ENCODE measurements at places on chromosomes 1 and 21.

- no peak for DNase-seq
Observed at GRCh38 chr1:17225140-17225539, 20.2 kb downstream of the PADI1 start.

DNA sequence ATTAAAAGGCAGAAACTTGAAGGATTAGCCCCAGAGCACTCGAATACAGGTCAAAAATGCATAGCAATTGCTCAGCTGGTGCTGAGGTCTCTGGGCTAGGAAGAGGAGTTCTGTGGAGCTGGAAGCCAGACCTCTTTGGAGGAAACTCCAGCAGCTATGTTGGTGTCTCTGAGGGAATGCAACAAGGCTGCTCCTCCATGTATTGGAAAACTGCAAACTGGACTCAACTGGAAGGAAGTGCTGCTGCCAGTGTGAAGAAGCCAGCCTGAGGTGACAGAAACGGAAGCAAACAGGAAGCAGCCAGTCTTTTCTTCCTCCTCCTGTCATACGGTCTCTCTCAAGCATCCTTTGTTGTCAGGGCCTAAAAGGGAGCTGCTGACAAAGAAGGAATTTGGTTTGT is 233.4 kb upstream of the FGGY start:
- no peak for DNase-seq

GRCh38 chr1:46637444-46638083 is 21.0 kb upstream of the MOB3C start:
- no peak for DNase-seq

DNA sequence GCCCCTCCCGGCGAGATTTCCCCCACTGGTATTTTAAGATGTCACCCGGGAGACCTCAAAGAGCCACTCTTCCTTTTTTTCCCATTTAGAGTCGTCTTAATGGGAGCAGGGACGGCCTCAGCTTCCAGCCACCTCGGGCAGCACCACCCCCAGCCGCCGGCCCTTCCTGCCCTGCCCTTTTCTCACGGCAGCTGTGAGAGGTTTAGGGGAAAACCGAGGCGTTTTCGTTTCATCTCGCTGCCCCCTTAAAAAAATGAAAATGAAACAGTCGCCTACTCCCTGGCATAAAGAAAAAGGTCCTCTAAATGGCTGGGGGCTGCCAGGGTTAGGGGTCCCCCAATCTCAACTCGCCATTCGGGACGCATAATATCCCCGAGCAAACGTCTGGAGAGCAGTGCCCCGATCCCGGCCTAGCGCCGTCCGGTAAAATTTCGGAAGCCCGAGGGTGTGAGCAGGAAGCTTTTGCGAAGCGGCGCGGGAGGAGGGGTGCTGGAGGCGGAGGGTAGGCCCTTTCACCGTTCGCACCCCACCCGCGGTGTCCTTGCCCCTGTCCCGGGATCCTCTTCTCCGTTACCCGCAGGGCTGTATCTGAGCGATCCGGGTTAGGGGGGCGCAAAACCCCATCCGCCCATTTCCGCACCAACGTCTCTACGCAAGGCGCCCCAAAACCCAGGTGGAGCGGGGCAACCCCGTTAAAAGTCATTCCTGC is 1.2 kb downstream of the RUNX3 start:
- DNase-seq = peak; percentile 30

DNA sequence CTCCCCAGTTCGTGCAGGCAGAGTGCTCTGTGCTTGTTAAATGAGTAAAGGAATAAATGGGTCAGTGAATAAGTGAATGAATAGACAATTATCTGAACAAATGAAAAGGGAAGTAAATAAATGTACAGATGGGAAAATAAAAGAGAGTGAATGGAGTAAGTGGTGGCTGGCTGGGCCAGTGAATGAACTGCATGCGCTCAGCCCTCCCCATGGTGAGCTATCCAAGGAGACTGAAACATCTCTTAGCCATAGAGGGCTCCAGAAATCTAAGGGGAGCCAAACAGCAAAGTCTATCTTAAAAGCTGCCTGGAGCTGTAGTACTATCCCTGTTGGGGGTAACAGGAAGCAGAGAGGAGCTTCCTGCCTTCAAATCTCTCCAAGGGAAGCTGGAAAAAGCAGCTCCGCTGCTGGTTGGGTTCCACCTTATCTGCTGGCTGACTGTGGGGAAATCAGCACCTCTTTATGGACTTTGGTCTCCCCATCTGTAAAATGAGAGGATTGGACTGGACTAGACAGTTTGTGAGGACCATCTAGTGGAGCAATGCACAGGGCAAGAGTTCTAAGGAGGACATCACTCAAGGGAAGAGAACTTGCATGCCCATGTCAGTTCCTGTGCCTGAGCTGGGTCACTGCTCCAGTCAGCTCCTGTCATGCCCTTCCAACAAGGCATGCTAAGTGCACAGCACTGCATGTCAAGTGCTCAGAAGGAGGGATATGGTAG is 77.9 kb downstream of the TRABD2B start:
- DNase-seq = no peak

GRCh38 chr1:38392861-38393260 is 346.3 kb upstream of the POU3F1 start:
- no peak for DNase-seq

DNA sequence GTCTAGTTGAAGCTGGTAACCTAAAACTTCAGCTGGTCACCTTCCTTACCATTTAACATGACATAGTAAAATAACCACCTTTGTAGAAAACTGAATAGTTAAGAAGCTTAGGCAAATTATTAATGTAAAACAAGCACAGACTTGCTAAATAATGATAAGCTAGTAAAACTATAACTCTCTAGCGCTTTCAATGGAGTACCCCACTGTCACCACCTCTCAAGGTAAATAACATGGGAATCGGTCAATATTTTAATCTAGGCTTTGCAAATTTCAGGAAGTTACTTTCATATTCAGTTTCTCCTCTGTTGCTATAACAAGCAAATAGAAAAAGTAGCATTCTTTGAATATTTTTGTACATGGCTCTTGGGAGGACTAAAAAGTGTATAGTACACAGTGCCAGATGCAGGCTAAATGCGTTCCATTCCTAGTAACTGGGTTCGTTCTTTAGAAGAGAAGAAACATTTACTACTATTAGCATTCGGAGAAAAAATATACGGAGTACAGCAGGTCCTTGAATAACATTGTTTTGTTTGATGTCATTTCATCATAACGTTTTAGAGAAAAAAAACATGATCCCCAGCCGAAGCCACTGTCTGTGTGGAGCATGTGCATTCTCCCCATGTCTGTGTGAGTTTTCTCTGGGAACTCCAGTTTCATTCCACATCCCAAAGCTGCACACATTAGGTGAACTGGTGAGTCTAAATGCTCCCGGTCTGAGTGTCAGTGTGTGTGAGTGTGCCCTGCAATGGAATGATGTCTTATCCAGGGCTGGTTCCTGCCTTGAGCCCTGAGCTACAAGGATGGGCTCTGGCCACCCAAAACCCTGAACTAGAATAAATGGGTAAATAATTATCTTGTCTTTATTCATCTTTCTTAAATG is 52.5 kb downstream of the EPRS1 start:
- DNase-seq = no peak

- peak; percentile 52 for DNase-seq
Observed at GRCh38 chr21:32813265-32813903, 41.8 kb upstream of the PAXBP1 start.

DNA sequence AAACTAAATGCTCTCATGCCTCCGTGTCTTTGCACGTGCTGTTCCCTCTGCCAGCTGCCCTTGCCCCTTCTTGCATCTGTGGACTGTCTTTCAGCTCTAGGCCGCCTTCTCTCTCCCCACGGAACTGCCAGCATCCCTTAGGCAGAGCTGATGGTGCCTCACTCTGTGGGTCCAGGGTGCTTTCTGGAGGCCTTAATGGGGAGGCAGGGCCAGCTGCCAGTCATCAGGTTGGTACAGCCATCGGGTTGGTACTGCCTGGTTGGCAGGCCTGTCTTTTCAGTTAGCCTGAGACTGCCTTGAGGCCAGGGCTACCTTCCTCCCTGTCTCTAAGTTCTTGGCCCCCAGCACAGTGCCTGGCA is 61.4 kb upstream of the TARBP1 start:
- no peak for DNase-seq

GRCh38 chr1:30417701-30418046 is 305.7 kb downstream of the MATN1 start:
- DNase-seq = no peak

DNA sequence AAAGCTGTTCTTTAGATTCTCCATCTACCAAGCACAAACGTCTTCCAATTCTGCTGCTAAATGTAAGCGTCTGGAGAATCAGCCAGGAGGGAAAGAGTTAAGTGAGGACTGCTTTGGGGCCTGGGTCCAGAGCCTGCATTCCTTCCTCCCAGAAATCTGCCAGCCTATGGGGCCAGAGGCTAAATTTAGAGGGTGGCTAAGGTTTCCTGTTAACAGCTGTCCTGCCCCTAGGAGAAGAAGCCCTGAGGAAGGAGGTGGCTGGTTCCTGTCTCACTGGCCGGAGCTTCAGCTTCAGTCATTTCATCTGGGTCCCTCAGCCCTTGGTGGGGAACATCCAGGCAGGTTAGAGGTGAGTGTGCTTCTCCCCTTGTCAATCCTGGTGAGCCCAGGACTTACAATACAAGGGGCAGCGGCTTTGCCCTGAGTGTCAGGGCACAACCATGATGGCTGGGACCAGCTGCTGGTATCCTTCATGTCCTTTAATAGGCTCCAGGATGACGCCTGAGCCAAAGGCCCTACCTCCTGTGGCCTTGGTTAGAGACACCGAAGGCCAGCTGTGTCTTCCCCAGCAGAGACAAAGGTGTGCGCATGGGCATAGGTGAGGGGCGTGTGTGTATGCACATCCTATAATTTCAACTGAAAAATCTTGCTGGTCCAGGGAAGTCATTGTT is at the start of gene STYXL2:
STYXL2 (plus strand) TSS at position 230 of the 671 bp plus-strand sequence. CDS start 775 bp downstream, outside the sequence.
- peak; percentile 93 for DNase-seq

DNA sequence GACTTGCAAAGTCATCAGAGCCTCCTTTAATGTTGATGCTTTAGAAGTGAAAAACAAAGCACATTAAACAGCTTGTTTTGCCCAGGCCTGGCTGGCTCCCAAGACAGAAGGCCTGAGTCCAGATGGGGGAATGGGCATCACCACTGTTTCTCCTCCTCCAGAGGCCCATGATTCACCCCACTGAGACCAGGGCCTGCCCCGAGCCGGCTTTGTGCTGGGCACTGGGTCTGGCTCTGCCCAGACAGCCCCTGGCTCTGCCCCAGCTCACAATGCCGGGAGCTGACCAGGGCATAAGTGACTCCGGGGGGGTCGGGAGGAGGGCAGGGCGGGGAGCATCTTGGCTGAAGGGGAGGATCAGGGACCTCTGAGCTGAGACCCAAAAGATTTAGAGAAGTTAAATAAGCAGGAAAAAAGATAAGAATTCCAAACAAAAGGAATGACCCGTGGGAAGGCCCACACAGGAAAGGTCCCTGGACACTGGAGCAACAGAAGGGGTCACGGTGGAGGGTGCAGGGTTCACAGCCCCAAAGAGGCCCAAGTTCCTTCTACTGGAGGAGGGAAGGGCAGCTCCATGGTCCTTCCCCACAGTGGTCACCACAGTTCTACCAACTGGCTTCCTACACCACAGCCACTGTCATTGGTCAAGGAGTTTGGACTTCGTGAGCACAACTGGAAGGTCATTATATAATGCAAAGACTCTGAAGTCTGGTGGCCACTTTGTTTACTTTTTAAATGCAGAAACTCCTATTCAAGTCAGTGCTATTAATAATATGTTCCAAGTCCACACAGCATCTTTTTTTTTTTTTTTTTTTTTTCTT is 5.5 kb downstream of the C2CD2 start:
- DNase-seq = no peak

DNA sequence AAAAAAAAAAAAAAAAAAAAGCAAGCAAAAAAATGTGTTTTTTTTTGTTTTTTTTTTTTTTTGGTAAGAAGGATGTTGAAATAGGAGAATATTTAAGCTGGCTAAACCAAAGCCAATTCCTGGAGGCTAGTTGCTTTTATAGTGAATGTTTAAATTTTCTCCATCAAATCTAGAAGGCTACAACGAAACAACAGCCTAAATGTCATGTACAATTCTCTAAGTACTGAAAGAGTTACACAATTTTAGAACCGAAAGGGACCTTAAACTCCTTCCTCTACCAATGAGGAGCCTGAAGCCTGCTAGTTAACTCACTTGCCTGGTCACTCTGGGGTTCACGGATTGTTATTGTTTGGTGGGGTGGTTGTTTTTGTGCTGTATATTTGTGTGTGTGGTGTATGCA is 3.5 kb downstream of the WLS start:
- peak; percentile 46 for DNase-seq

DNA sequence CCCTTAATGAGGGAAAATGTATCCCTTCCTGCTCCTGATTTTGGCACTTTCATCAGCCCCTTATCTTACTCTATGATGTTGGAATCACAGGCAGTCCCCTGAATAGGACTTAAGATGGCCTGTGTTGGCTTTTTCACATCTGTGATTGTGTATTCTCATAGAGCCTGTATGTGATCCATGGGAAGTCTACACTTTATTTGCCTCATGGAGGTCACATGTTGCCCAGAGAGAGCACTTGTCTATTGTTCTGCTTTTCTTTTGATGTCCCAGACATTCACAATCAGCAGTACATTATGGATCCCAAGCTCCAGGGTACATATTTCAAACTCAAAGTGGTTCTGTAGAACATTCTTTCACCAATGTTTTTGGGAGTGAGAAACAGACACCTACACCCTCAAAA is 885.2 kb upstream of the ADGRL2 start:
- no peak for DNase-seq

- no peak for DNase-seq
Observed at GRCh38 chr1:185059950-185060571, 14.7 kb downstream of the RNF2 start.

- peak; percentile 64 for DNase-seq
Observed at GRCh38 chr1:21308847-21309652, 18.8 kb upstream of the ECE1 start.

DNA sequence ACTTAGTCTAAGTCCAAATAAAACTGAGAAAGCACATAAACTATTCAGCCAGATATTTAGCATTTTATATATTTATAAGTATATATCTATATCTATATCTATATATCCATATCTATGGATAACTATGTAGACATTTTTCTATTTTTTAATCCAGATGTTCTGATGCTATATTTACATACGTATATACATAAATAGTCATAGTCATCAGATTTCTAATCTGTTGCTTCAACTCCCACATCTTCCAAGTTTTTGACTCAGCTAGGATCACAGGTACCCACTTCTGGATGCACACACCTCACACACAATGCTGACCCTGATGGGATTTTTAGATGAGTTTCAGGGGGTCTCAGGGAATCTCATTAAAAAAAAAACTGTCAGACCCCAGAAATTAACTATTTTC is 52.2 kb upstream of the ZC3H11B start:
- DNase-seq = no peak

Data from tongue (tissue), 3 donors.